Upper lobe of right lung (tissue), 1 donor: ENCODE measurements at places on chromosomes 12 and 14.

DNA sequence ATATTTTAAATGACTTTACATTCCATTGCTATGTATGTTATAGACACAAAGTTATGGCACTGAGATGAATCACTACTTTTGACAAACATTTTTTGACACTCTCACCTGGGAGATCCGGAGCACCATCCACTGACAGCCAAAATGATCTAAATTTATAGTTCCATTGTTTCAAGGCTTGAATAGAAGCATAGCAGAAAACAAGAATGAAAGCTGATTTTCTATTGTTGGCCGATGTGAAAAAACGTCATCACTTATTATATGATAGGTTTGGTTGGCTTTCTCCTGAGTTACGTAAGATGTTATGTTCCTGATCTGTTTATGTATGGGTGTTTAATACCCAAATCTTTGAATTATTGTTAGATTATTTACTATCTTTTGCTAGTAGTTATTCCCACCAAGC is 306.2 kb downstream of the PAWR start:
- no peak for DNase-seq

DNA sequence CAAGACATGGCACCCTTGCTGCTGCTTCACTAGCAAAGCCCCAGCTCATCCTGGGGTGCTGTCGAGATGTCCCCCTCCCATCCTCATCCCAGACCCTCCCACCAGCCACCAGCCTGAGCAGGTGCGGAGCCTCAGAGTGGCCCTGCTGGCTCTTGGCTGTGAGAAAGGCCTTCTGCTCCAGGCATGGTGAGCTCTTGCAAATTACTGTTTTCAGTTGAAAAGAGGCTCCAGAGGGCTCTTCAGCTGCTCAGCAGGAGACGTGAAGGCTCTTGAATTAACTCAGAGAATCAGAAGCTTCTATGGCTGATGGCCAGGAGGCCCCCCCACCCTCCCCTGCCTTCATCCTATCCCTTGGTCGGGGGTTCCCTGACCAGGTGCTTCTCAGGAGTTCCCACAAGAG is 44.1 kb downstream of the WSCD2 start:
- no peak for DNase-seq

DNA sequence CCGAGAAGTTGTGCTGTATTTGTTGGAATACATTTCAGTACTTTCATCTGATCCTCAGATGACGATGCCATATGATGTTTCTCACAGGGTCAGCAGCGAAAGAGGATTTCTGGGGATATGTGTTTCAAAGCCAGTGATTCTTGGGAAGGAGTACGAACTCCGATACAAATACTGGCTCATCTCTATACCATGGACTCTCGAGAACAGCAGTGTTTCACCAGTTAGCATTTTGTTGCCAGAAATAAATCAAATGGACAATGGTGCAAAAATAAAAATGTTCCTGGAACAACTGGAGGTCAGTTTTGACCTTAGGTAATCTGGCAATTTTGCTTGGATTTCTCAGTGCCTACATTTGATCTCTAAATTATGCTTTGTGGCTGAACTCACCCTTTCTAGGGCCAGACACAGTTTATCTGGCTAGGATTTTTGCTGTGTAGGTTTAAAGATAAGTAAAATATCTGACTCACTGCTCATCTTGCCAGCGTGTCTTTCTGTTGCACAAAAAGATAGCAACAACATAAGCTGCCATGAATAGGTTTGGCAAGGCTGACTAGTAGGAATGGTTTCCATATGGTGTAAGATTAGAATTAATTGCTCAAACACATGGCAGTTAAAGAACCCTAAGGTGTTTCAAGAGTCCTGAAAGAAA is 11.0 kb upstream of the MGP start:
- no peak for DNase-seq

- DNase-seq: no peak
Measured at GRCh38 chr12:100584256-100584655, 10.8 kb downstream of the GAS2L3 start.

DNA sequence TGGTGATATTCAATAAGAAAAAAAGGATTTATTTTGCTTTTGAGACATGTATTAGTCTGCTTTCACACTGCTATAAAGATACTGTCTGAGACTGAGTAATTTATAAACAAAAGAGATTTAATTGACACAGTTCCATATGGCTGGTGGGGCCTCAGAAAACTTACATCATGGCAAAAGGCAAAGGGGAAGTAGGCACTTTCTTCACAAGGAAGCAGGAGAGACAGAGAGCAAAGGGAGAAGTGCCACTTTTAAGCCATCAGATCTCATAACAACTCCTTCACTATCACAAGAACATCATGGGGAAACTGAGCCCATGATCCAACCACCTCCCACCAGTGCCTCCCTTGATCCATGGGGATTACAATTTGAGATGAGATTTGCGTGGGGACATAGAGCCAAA is 43.9 kb downstream of the BHLHE41 start:
- DNase-seq: no peak

- no peak for DNase-seq
Measured at GRCh38 chr12:79546466-79547043, 144.2 kb downstream of the PAWR start.

DNA sequence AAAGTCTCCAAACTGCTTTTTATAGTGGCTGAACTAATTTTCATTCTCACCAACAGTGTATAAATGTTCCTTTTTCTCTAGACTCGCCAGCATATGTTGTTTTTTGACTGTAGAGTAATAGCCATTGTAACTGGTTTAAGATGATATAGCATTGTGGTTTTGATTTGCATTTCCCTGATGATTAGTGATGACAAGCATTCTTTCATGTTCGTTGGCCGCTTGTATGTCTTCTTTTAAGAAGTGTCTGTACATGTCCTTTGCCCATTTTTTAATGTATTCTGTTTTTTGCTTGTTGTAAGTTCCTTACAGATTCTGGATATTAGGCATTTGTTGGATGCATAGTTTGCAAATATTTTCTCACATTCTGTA is 404.9 kb downstream of the FLRT2 start:
- no peak for DNase-seq

DNA sequence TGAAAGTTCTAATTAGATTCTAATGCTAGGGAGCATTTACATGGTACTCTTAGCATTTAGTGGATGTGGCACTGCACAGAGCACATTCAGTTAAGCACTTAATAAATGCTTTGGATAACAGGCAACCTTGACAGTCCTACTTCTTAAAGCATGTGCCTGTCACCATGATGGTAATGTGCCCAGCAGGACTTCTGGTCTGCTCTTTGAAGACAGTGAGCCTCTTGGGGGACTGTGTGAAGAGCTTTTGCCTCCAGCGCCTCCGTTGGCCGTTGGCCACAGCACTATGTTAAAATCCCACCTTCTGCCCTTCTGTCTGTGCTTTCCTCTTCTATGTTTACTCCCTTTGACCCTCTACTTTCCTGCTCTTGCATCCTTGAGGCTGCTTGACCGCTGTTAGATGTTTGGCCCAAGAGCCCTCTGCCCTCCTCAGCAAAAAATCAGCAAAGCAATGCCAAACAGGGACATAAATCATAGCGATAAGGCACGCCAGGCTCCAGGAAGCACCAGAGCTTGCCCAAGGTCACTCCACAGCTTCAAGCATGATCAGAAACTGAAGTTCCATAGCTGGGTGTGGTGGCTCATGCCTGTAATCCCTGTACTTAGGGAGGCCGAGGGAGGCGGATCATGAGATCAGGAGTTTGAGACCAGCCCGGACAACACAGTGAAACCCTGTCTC is 8.3 kb downstream of the CDKL1 start:
- DNase-seq: no peak

- no peak for DNase-seq
Measured at GRCh38 chr12:66235626-66236281, 46.7 kb downstream of the IRAK3 start.

DNA sequence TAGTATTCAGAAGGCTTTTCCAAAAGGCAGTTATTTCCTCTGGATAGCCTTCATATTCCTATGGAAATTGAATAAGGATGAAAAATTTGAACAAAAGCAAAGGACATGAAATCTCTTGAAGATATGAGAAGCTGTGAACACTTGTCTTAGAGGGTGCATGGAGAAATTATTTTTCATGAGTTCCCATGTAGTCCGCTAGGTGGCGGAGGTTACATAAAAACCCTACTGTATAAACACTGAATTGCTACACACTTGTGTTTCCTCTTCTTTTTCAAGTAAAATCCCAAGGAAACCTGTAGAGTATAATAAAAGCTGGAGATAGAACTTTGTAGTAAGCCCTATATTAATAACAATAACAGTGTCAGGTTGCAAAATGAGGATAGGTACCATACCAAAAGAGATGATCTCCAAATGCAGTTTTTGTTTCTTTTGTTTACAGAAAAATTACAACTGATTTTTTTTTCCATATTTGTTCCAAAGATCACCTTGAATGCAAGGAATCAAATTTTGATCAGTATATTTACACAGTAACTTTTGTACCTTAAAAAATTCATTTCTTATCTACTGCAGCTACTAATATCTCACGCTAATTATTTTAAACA is 37.8 kb upstream of the OR4E1 start:
- DNase-seq: no peak

DNA sequence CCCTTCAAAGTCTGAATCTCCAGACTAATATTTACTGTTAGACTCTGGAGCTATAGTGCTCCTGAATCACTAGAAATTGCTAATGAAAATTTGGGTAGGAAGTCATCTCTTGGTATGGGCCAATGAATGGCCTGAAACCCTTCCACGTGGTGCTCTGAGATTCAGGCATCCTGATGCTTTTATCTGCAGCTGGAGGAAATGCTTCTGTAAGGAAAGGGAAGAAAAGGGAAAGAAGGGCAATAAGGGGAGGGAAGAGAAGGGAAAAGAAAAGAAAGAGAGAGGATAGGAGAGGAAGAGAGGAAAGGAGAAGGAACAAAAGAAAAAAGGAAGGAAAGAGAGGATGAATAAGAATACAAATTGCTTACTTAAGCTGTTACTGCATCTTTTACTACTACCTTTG is 182.3 kb downstream of the GRIP1 start:
- DNase-seq: no peak

DNA sequence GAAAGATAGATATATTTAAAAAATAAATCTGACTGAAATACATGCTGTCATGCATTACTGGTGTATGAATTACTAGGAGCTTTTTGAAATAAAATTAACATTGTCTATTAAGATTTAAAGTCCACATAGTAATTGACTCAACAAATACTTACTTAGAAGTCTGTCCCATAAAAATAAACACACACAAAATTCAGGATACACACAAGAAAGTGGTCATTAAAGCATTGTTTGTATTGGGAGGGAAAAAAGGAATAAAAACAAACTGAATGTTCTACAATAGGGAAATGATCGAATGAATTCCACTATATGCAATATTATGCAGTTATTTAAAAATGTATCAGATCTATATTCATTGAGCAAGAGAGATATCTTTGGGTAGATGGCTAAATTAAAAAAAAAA is 118.9 kb downstream of the SLC38A1 start:
- DNase-seq: no peak

- DNase-seq: no peak
Measured at GRCh38 chr12:74741112-74741511, 203.5 kb downstream of the ATXN7L3B start.
